Activated CD4-positive, alpha-beta T cell treated with anti-CD3 and anti-CD28 coated beads, Interleukin-2, Interleukin-6, amounts not matched to agents 100 ng/mL and 50 ng/mL, durations not matched to agents 16 hours and 8 hours (primary cell): ENCODE measurements at places on chromosomes 12 and 14.

DNA sequence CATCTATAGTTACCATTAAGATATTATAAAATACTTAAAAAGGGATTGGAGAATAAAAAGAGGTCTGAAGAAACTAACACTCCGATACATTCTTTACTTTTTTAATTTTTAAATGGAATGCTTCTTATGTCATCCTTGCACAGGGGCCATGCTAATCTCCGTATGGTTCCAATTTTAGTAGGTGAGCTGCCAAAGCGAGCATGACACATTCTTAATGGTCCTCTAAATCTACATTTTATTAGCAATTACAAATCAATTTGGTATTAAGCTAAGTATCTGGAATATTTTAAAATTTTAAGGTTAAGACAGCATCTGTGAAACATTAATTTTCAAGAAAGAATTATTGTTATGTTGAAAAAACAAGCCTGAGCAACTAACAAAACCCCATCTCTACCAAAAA, 6.2 kb upstream of the ARID4A start:
- no peak for DNase-seq

GRCh38 chr12:1864867-1865266, 44.5 kb downstream of the LRTM2 start:
- no peak for DNase-seq

DNA sequence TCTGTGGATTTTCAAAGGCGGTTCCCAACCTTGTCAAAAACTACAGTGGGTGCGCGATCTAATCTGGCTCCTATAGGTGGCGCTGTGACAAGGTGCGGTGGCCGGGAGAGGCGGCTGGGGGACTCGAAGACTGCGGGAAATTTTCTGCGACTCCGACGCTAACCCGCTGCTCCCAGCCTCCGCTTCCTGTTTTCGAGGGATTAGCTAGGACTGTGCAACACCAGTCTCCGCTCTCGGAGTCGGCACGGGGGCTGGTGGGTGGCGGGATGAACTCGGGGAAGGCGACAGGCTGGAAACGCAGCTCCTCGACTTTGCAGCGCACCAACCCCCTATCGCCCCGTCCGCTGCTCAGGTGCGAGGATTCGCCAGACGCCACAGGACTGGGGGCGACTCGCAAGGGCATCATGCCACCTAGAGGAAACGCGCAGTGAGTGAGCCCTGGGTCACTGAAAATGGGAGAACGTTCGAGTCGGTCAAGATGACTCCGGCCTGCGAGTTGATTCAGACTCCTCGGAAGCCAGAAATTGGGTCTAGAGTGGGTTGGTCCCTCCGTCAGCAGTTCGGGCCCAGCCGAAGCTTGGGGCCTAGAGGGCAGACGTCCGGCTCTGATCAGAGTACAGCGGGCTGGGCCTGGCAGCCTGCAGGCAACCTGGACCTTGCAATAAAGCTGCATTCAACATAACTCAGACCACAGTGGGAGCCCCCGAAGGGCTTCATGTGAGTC, 5.5 kb upstream of the PAX9 start:
- DNase-seq = peak; percentile 48

DNA sequence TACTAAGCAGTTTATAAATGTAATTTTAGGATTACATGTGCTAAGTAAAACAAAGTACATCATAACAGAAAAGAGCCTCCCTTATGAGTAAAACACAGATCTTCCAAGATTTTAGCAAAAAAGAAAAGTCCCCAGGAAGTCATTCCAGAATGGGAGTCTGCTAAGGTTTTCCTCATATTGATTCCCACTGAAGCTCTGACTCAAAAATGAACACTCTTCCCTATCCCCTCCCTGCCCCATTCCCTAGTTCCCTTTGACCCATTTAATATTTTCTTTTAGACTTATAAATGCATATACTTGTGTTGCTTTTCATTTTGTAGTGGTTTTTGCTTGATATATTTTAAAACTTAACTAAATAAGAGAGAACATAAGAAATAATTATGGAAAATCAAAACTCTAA, 40.1 kb downstream of the PTGER2 start:
- no peak for DNase-seq

DNA sequence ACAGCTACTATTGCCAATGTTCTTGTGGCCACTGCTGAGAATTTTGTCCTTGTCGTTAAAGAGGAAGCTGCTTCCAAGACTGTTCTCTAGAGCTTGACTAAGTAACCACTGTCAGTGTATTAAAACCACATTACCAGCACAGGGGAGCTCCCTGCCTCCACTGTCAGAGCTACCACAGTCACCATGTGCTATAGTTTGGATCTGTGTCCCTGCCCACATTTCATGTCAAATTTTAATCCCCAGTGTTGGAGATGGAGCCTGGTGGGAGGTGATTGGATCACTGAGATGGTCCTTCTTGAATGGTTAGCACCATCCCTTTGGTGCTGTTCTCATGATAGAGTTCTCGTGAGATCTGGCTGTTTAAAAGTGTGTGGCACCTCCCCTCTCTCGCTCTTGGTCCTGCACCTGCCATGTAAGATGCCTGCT, 23.2 kb upstream of the RAP1B start:
- DNase-seq = peak; percentile 48

- no peak for DNase-seq
These were observed 90.1 kb downstream of the STXBP6 start for GRCh38 chr14:24959791-24960331.

DNA sequence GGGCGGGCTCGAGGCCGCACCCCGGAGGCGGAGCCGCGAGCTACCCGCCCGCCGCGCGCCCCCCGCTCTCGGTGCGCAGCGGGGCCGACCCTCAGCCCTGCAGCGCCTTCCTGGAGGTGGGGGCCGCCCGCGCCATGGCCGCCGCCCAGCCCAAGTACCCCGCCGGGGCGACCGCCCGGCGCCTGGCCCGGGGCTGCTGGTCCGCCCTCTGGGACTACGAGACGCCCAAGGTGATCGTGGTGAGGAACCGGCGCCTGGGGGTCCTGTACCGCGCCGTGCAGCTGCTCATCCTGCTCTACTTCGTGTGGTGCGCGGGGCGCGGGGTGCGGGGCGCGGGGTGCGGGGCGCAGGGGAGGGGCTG, at the start of gene P2RX2:
Gene P2RX2 (plus strand): TSS at position 94 of the 361 bp plus-strand sequence. CDS start 41 bp downstream, at position 135.
- DNase-seq = no peak

DNA sequence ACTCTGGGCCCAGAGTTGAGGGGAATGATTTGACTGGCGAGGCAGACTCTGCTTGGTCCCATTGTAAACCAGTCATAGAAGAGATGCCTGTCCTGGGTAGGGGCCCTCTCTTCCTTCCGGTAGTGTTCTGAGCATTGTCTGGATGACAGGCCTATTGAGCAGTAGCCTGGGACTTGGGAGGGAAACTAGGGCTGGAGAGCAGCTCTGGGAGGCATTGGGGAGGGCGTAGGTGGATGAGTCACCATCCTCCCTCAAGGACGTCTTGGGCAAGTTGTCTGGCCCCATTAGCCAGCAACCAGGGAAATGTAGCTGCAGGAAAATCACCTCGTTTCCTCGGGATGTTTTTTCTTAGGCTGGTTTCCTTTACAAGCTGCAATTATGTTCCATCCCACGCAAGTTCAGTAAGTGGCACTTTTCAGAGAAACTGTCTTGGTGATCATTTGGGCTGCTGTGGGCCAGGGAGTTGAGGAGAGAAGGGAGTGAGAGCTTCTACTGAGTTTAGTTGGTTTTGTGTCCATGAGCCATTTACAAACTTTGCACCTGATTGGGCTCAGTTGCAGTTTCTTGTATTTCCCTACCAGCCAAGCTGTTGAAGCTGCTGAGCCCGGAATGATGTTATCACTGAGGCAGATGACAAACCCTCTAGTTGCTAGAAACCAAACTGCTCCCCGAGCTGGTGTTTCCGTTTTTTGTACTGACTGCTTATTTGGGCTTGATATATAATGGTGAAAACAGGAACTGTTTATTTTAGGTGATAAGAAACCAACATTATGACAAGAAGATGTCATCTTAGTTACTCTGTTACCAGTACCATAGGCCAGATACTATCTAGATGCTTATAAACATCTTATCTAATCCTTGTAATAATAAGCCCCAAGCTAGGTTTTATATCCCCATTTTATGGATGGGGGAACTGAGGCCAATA, 147.6 kb downstream of the CHST11 start:
- peak; percentile 85 for DNase-seq

DNA sequence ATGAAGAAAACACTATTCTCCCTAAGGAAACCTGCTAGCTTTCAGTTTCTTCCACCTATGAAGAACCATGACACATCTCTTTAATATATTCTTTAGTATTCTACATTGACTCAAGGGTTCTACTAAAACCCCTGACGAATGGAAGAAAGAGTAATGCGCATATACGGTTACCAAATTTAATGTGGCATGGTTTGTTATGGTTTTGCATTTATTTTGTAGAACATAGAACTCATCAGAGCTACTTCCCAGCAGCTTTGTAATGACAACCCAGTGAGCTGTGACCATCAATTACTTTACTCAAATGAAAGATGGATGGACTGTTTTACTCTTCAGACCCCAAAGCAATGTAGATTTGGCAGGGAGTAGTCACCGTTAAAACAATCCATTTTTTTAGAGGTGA, 19.2 kb downstream of the PTHLH start:
- DNase-seq = no peak

DNA sequence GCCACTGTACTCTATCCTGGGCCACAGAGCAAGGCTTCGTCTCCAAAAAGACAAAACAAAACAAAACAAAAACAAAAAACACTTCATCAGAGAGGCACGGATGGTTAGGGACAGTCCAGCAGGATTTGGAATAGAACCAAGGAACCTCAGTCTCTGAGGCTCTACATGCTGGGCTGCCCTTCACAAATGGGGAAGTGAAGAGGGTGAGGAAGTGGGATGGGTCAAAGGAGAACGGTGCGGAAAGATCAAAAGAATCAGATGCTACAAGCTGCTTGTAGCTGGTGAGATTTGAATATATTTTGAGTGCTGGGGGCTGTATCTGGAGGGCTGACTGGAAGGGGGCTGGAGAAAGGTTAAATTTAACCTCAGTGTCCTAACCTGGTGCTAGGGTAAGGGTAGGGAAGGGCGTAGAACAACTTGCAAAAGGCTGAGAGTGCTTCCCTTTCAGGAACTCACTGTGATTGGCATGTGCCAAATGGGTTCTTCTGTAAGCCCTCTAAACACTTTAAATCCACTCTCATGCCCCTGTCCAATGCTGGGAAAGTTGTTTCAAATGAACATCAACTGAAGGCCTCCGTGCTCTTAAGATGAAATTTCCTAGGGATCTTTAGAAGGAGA, 4.6 kb downstream of the FOXJ2 start:
- DNase-seq = no peak

DNA sequence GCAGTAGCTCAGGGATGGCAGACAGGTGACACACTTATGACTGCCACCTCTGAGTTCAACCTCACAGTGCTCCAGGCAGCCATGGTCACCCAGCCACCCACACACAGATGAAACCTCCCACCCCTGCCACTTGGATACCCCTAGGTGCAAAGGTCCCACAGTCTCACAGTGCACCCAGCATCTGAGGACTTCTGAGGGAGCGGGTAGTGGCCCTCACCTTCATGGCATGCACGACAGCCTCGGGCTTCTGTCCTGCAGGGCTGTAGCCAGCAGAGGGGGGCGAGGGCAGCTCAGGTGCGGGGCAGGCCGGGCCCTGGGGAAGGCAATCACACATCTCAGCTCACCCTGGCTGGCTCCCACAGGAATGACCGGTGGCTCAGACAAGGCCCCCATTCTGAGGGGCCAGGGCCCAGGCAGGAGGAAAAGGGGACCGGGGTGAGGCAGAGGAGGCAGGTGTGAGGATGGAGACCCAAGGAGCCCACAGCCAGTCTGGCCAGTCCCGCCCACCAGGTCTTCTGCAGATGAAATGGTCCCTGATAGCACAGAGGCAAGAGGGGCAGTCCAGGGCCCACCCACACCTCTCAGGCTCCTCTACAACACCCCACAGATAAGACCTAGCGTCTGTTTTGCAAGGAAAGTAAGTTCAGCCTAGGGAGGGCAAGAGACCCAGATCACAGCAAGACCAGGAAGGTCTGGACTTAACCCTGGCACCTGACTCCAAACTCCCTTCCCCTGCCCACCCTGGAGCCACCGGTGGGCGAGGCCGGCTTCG, 35.8 kb downstream of the CCNK start:
- DNase-seq = no peak

GRCh38 chr14:93957751-93958566, 18.4 kb downstream of the ASB2 start:
- no peak for DNase-seq

DNA sequence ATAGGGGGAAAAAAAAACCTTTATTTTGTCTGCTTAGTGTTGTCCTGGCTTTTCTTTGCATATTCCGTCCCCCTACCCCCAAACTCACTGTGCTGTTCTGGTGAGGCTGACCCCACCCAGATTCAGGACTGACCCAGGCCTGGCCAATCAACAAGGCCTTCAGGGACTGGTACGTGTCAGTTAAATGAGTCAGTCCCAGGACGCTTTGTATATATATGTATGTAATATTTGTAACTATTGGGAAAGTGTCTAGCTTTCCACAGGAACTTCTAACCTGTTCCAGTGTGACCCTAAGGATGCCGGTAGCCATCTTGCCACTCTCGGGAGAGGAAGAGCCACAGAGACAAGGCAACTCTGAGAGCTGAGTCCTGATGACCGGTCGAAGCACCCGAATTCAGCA, 107.4 kb downstream of the VCPKMT start:
- DNase-seq = no peak

DNA sequence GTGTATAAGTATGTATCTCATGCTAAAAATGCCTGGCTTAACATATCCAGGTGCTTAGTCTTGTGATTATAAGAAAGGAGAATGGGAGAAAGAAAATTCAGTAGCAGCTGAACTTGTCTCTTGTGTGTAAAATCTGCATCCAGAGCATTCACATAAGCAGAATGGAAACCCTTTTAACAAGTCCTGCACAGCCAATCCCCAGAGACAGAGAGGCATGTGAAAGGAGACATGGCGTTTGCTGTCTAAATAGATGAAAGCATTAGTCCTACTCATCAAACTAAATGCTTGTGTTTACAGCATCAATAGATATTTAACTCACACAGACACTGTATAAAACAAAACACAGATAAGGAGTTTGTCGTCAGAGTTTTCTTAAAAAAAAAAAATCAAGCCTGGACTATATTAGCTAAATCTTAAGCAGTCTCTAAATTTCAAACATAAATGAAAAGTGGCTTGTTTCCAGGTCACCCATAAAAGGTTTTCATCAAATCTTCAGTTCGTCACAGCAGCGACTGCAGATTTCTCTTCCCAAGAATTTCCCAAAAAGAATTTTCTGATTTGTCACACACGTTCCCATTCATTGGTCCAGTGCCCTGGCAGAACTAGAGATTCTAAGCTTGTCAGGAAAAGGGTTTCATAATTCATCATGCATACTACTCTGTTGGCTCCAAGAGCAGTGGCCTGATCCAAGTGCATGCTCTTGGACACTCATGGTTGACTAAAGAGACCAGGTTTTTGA, 249.2 kb downstream of the BTG1 start:
- no peak for DNase-seq

DNA sequence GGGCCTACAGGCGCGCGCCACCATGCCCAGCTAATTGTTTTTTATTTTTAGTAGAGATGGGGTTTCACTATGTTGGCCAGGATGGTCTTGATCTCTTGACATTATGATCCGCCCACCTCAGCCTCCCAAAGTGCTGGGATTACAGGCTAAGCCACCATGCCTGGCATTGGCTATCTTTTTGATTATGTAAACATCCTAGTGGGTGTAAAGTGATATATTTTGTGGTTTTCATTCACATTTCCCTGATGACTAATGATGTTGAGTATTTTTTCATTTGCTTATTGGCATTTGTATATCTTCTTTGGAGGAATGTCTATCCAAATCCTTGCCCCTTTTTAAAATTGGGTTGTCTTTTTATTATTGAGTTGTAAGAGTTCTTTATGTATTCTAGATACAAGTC, 16.3 kb downstream of the CREBL2 start:
- no peak for DNase-seq
